ENCODE measurements at places on chromosomes 6 and 20.

GRCh38 chr20:50138120-50138478 lies 15.4 kb downstream of the PEDS1 start:
- no peaks in the 10 kb centered on the region for H3K36me3 ChIP-seq
- H3K4me1 ChIP-seq, result peaks cover 8% of the 10 kb centered on the region
- DNase-seq, result no peak
- no peak overlapping the region for H3K4me3 ChIP-seq
- H3K27me3 ChIP-seq, result no peaks in the 10 kb centered on the region

DNA sequence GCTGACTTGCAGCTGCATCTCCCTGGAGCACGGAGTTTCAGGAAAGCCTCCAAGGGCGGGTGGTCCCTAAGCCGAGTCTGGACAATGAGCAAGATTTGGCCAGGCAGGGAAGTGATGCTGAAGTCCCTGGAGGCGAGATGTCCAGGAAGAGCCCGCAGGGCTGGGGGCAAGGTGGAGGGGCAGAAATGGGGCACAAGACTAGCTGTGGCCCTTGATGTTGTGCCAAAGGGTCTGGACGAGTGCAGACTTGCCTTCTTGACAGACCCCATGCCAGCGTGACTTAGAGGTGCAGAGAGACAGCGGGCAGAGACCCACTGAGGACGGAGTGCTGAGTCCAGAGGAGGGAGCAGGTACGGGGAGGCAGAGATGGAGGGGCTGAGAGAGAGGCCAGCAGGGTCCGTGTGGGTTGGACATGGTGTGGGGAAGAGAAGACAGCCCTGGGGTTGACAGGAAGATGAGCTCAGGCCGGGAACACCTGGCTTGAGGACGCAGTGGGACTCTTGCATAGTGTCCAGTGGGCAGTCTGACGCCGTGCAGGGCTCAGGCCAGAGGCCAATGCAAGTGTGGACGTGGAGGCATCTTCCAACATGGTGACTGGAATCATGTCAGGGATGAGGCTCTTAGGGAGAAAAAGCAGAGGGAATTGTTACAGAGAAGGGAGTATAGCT lies 8.7 kb downstream of the UNC93A start:
- no peak for DNase-seq
- peaks cover 66% of the 10 kb centered on the region for H3K27me3 ChIP-seq
- H3K4me3 ChIP-seq, result no peak overlapping the region
- no peak overlapping the region for H3K27ac ChIP-seq
- H3K36me3 ChIP-seq, result peaks cover 5% of the 10 kb centered on the region
- H3K4me1 ChIP-seq, result peaks cover 9% of the 10 kb centered on the region

GRCh38 chr20:10453241-10453640 lies 18.1 kb downstream of the SLX4IP start:
- H3K4me1 ChIP-seq, result peaks cover 21% of the 10 kb centered on the region
- peak overlapping the region; percentile 55 for H3K27ac ChIP-seq
- no peak for DNase-seq
- H3K4me3 ChIP-seq, result peak overlapping the region; percentile 41
- no peaks in the 10 kb centered on the region for H3K27me3 ChIP-seq

DNA sequence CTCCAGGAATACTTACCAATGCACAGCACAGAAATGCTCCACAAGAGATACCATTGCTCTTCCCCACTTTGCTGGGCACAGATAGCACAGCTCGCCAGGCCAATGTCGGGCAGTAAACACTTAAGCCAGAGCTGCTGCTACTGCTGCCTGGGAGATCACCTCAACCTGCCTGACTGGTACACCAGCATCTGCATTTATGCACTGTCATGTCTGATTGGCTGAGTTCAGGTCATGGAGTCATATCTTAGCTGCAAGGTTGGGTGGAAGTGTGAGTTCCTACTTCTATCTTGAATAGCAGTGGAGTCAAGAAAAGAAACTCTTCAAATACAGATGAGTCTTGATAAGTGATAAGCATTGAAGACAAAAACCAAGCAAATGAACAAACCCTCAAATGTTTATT lies 10.9 kb upstream of the ADGRF4 start:
- DNase-seq, result no peak
- H3K36me3 ChIP-seq, result peaks cover 5% of the 10 kb centered on the region
- no peak overlapping the region for H3K27ac ChIP-seq
- peaks cover 22% of the 10 kb centered on the region for H3K27me3 ChIP-seq

DNA sequence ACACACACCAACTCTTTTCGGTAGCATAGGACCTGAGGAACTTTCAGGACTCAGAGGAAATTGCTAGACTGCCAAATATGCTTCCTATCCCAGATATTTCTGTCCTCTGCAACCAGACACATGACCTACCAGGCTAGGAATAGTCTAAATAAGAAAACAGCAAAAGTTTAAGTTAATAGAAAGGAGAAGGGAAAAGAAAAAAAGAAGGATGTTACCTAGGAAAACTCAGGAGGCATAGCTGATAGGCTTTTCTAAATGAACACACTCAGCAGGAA lies 74.6 kb downstream of the MAP3K5 start:
- H3K27me3 ChIP-seq, result no peaks in the 10 kb centered on the region
- DNase-seq, result no peak
- peak overlapping the region; percentile 59 for H3K4me3 ChIP-seq
- H3K36me3 ChIP-seq, result no peaks in the 10 kb centered on the region
- peaks cover 49% of the 10 kb centered on the region for H3K4me1 ChIP-seq

- H3K4me3 ChIP-seq, result no peak overlapping the region
- peaks cover 30% of the 10 kb centered on the region for H3K27me3 ChIP-seq
- DNase-seq, result no peak
- peaks cover 9% of the 10 kb centered on the region for H3K36me3 ChIP-seq
Observed at GRCh38 chr6:164106345-164106769, 691.8 kb downstream of the QKI start.
